AG04449 (cell line): ENCODE measurements at places on chromosomes 1 and 21.

DNA sequence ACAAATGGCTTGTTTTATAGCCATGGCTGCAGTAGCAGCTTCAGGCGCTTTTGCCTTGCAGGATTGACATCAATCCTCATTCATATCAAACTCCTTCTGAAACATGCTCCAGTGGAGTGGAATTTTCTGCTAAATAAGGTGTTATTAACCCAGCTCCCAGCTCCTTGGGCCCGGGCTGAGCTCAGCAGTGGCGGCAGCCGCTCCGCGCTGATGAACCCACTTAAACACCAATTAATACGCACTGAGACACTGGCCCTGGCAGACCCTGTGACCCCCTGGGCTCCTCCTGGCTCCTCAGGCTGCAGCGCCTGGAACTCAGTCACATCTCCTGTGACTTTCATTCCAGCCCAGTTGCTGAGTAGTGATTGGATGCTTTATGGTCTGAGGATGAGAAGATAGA lies 137.4 kb upstream of the GRIK3 start:
- no peak for DNase-seq

GRCh38 chr1:43570715-43571114 lies 40.0 kb downstream of the PTPRF start:
- DNase-seq: no peak

DNA sequence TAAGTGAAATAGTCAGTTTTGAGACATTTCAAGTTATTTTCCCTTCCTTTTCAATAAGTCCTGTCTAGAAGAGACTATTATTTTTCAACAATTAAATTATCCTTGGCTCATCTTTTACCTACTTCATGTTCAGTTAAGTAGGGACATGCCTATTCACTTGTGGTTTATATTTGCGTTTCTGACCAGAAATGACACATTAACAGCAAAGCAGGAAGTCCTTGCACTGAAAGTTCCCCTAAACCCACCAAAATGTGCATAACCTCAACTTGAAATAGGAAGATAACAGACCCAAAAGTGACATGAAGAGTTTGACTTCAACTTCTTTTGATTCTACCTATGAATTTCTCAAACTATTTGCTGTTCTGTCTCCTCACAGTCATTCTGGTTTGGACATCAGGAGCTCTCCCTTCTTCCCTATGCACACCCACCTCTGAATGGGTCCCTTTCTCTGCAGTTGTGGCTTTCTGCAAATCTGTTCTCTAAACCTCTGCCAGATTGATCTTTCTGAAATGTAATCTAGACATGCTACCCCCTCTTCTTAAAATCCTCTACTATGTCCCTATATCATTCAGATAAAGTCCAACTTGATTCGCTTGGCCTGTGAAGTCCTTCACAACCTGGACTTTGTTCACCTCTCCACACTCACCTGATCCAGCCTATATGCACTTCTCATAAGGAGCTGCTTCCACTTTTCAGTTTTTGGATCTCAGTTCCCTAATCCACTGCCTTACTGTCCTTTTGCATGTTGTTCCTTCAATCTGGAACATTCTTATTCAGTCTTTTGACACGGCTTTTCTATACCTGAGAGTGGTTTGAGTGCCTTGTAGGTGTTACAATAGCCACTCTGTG lies 661.5 kb upstream of the ADGRL4 start:
- no peak for DNase-seq

DNA sequence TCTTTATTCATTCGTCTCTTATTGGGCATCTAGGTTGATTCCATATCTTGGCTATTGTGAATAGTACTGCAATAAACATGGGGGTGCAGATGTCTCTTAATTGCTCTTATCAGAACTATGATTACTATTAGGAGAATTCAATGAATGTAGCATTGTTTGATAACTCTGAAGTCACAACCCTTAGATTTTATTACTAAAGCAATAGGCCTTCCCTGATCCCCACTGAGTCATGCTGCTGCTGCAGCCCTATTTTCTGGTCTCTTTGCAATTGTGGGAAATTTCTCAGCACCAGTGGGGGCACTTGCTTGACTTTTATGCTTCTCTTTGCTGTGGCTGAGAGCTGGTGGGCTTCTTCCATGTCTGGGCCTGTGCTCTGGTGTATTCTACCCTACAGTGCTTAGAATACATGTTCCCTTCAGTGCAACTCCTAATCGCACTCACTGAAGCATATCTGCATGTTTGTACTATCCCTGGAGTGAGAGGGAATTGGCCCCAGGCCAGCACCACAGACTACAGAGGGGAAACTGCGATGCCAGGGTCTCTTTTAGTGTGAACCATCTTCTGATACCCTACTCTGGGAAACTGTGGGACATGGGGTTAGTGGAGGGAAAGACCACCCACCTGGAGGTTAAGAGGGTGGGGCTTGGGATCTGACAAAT lies 52.2 kb upstream of the ROR1 start:
- DNase-seq: no peak

- no peak for DNase-seq
Measured at GRCh38 chr1:63281753-63282152, 40.6 kb upstream of the FOXD3 start.
